Ureter (tissue), 1 donor: ENCODE measurements at places on chromosomes 1 and 21.

DNA sequence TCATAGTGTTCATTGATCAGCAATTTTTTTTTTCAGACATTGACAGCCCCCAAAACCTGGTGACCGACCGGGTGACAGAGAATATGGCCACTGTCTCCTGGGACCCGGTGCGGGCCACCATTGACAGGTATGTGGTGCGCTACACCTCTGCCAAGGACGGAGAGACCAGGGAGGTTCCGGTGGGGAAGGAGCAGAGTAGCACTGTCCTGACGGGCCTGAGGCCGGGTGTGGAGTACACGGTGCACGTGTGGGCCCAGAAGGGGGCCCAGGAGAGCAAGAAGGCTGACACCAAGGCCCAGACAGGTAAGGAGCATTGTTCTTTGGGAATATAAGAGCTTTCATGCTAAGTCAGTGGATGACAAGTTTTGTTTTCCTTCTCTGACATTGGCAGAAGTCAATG, 49.3 kb downstream of the TNN start:
- DNase-seq, result no peak

GRCh38 chr1:42675467-42675866, 6.8 kb upstream of the YBX1 start:
- DNase-seq, result no peak

DNA sequence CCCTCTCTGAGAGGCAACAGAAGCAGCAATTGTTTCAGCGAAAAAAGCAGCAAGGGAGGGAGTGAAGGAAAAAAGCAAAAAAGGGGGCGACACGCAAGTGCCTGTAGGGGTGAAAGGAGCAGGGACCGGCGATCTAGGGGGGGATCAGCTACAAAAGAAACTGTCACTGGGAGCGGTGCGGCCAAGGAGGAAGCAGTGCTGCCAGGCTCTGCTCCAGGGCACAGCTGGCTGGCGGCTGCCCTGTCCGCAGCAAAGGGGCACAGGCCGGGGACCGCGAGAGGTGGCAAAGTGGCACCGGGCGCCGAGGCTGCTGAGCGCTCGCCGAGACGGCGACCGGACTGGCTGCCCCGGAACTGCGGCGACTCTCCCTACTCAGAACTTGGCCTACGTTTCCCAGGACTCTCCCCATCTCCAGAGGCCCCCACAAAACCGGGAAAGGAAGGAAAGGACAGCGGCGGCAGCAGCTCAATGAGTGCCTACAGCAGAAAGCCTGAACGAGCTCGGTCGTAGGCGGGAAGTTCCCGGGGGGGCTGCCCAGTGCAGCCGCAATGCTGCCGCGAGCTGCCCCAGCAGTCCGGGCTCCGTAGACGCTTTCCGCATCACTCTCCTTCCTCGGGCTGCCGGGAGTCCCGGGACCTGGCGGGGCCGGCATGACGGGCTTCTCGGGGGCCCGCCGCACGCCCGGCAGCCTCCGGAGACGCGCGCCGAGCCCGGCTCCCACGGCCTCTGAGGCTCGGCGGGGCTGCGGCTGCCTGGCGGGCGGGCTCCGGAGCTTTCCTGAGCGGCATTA, 1.0 kb upstream of the CDKN2C start:
- peak; percentile 51 for DNase-seq

- no peak for DNase-seq
Observed at GRCh38 chr1:155300553-155301329, 497 bp downstream of the PKLR start.

DNA sequence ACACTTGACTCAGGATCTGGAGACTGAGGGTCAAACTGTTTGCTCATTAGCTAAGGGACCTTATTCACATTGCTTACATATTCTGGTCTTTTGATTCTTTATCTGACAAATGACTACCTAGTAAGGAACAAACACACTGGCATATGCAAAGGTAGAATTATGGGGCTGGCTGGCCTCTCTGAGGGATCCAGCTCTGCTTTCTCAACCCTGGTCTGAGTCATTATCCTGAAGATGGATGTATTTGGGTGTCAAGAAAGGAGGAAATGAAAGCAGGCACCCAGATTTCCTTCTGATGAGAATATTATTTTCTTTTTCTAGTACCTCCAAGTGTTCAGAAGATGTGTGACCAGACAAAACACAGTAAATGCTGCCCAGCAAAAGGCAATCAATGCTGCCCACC, 6.0 kb downstream of the SMCP start:
- DNase-seq, result no peak

DNA sequence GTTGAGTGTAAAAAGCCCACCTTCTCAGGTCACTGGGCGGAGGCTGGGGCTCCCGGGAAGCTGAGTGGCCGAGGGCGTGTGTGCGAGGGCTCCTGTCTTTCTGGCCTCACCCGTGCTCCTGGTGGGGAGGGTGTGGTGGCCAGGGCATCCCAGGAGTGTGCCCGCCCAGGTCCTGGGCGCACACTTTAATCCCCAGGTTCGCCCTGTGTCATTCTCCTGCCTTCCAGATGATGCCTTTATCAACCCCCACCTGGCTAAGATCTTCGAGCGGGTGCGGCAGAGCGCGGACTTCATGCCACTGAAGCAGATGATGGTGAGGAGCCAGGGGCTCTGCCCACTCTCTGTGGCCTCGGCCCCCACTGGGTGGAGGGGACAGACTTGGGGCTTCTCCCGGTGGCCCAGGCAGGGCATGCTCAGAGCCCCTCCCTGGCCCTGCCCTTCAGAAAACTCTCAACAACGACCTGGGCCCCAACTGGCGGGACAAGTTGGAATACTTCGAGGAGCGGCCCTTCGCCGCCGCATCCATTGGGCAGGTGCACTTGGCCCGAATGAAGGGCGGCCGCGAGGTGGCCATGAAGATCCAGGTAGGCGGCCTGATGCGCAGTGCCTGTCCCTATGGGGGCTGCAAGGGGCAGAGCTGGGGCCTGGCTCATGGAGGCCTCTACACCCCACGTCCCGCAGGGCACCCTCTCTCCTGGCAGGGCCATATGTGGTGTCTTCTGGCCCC, 42.5 kb downstream of the COQ8A start:
- no peak for DNase-seq

- no peak for DNase-seq
Observed at GRCh38 chr1:41289196-41289595, 47.1 kb upstream of the SCMH1 start.

GRCh38 chr1:212317916-212318315, 32.7 kb downstream of the PPP2R5A start:
- DNase-seq, result no peak

DNA sequence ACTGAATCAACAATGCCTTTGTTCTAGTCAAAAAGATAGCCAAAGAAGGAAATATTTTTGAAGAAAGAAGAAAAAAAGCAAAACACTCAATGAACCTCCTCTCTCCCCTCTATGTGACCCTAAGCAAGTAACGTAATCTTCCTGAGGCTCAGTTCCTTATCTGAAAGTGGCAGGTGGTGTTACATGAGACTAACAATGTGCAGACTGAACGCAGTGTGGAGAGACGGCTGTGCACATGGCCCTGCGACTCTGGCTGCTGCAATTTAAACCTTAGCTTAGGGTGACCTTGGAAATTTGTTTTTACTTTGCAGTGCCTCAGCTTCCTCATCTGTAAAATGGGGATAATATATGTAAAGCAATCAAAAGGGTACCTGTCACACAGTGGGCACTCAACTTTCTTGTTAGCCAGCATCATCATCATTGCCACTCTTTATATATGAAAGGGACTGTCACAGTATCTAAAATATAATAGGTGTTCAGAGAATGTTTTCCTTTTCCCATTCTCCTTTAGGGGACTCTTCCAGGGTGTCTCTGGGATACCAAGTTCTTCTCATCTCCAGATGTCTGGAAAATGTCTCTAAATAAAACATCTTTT, 100.1 kb upstream of the JUN start:
- no peak for DNase-seq
